ENCODE measurements at places on chromosomes 11 and 22.
A peak's percentile ranks its signal among the peaks of the same experiment; 100 is the strongest.

- no peak for DNase-seq
These were observed 74.1 kb downstream of the PARVB start for GRCh38 chr22:44098021-44098739.

DNA sequence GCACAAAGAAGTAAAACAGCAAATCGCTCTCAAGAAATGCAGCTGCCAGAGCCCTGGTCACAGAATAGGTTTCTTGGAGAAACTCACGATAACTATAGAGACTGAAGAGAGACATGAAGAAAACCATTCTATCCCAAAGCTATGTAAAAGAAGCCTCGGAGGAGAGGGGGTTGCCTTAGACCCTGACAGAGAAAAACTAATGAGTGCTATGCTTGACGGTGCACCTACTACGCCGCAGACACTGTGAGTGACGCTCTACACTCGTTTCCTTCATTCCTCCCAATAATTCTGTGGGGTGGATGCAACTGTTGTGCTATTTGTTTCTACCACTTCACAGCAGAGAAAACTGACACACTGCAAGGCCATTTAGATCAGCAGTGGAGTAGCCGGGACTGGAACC lies 121.8 kb downstream of the ETS1 start:
- no peak for DNase-seq

DNA sequence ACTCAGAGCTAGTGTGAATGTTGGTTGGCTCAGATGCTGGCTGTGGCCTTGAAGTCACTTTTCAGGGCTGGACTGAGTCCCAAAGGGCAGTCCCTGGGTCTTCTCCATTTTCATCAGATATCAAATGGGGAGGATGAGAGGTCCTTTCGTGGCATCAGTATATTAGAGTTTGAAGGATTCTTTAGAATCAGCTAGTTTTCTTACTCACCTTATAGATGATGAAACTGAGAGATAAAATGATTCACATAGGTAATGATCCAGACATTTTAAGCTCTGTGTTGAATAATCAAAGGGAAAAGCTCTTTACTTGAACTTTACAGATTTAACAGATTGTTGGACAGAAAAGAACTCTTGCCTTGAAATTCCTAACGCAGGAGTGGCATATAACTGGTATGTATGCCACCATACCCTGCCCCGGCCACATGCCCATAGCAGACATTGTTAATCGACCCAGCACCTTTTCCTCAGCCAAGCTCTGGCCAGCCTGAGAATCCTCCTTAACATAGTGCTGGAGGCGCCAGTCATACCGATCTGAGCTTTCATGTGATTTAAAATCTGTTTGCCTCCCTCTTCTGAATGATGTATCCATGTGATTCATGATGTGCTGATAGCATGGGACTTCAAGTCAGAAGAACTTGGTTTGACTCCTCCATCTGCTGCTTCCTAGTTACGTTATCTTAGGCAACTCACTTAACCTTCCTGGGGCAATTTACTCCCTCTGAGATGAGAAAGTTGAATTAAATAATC lies 60.0 kb downstream of the BARX2 start:
- DNase-seq, result no peak

- no peak for DNase-seq
These were observed 5.9 kb downstream of the SPI1 start for GRCh38 chr11:47372422-47372821.

GRCh38 chr11:18501629-18502028 lies 25.1 kb downstream of the TSG101 start:
- DNase-seq, result no peak

DNA sequence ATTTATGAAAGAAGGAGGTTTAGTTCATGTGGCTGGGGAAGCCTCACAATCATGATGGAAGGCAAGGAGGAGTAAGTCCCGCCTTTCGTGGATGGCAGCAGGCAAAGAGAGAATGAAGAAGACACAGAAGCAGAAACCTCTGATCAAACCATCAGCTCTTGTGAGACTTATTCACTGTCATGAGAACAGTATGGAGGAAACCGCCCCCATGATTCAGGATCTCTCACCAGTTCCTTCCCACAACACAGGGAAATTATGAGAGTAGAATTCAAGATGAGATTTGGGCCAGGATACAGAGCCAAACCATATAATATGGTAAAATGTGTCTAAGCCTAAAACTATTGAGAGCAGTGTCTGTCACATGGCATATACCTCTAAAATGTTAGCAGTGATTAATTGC lies 503.8 kb upstream of the CCDC179 start:
- DNase-seq, result no peak

- no peak for DNase-seq
These were observed 5.0 kb upstream of the OR52H1 start for GRCh38 chr11:5553343-5553742.

- DNase-seq, result no peak
These were observed 148.6 kb downstream of the IGLL1 start for GRCh38 chr22:23431337-23432072.

DNA sequence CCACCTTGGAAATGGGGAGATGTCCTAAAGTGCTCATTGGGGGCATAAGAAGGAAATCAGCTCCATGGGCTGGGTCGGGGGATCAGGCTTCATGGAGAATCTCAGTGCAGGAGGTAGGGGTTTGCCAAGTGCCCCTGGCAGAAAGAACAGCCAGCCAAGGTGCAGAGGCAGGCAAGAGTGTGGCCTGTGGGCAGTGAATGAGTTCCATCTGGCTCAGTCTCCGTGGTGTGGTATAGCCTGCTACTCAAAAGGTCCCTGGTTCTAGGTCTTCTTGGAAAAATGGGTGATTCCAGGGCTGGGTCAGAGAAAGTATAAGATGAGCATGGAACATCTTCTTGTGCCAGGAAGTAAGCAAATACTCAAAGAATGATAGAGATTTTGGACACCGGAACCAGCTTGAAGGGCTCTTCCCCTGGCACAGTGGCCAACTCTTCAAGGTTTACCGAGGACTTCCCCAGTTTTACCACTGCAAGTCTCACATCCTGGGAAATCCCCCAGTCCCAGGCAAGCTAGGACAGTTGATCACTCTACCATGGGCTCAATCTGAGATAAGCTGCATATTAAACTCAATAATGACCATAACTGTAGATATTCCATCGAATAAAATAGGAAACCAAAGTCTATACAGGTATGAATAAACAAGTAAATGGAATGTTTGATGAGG lies 10.6 kb upstream of the ARAP1 start:
- no peak for DNase-seq

DNA sequence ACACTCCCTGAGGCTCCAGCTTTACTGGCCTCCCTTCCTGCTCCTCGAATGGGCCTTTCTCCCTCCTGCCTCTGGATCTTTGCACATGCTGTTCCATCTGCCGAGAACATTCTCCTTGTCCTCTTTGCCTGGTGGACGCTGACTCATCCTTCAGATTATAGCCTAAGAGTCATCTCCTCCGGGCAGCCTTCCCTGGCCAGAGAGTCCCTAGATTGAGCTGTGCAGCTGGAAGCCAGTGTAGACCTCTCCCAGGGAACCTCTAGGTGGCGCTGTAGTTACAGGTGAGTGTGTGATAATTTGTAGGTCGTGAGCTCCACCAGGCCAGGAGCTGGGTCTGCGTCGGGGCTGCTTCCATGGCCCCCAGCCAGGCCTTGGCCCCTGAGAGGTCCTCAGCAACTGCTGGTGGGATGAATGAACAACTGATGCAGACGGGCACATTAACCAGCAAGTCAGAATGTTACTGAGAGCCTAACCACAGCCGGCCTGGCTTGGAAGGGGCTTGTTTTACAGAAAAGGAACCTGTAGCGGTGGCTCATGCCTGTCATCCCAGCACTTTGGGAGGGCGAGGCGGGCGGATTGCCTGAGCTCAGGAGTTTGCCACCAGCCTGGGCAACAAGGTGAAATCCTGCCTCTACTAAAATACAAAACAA lies 8.7 kb downstream of the PNPLA5 start:
- DNase-seq, result no peak

DNA sequence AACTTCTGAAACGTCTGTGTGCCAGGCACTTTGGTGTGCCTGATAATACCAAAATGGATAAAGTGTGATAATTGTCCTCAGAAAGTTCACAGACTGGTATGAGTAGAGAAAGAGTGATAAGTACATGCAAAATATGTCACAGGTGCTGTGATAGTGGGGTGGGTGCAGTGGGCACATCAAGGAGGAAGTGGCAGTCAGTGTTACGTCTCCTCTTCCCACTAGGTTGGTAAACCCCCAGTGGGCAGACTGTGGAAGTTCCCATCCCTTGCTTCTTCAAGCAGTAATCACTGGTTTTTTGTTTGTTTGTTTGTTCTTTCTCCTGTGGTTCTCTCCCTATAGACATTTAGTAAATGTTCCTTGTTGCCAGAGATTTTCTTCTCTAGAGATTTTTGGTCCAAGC lies 5.4 kb downstream of the RNF121 start:
- no peak for DNase-seq

- no peak for DNase-seq
These were observed 43.3 kb upstream of the PARVG start for GRCh38 chr22:44137415-44137814.

DNA sequence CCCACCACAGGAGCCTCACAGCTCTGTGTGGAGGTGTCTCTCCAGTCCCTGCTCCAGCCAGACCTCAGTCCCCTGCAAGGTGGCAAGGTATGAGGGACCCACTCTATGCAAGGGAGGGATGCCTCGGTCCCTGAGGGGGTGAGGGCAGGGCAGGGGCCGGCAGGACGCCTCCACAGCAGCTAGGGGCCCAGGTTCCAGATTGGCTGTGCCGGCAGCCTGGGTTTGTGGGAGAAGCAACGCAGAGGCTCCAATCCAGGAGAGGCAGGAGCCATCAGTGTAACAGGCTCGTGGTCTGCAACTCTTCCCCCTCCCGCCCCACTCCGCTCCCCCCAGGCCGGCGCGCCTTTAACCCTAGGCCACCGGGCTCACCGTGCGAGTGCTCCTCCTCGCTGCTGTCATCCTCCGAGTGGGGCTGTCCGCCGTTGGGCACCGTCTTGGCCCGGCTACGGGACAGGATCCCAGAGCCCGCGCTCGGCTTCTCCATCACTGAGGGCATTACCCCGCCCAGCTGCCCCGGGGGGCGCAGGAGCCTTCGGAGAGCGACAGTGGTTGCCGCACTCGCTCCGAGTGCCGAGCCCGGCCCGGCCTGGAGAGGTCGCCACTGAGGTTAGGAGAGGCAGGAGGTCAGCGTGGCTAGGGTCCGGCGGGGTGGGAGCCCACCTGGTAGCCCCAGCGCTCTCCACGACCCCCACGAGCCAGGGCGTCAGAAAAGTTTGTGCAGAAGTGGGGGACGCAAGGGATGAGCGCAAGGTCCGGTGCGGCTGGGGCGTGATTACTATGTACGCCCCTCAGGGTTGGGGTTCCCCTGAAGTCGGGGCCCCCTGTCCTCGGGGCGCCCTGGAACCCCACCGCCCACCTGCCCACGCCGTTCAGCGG lies 765 bp downstream of the RCOR2 start:
- DNase-seq, result no peak

DNA sequence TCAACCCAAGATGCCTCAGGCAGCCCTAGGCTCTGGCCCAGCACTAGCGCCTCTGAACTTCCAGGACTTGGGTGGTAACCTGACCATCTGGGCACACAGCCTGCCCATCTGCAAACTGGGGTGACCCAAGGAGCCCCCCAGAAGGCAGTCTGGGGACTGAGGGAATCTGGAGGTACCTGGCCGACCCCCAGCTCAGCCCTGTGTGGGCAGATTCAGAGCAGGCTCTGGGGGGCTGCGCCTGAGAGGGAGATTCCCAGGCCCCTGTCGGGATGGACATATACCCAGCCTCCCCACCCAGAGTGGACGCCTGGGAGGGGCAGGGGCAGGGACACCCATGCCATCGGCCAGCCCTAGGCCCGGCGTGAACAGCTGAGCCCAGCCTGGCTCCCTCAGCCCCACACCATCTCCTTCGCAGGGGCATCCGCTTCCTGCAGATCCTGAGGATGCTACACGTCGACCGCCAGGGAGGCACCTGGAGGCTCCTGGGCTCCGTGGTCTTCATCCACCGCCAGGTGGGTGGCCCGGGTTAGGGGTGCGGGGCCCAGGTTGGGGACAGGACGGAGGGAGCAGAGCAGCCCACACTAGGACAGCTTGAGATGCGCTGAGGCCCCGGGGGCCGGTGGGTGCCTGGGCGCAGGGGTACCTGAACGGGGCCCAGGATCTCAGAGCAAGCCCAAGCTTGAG lies 126.9 kb downstream of the KCNQ1 start:
- no peak for DNase-seq

- peak; percentile 94 for DNase-seq
These were observed at the start of gene DGCR6L for GRCh38 chr22:20319745-20320658. Gene DGCR6L (minus strand): TSS chr22:20320060. CDS start chr22:20319988, 72 bp downstream.

DNA sequence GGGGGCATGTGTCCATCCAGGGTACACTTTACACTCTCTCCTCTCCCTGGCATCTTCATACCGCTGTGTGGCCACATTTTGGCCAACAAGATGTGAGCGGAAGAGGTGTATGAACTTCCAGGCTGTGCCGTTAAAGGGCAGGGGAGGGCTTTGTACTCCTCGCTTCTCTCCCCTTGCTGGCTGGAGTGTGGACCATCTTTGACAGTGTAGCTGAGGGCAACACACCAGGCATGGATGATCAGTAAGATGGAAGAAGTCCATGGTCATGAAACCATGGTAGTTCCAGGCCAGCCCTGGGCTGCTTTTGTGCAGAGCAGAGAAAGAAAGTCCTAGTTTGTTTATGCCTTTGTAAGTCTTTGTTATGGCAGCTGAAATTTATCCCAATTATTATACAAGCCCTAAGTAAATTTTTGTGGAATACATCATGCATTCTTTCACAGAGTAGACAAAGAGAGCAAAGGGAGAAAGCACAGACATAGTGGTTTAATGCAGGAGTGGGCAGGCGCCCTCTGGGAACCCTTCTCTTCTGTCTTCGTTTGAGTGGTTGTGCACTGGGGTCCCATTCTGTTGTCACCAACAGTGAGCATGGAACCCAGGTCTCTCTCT lies 70.4 kb downstream of the FBXO7 start:
- DNase-seq, result no peak

DNA sequence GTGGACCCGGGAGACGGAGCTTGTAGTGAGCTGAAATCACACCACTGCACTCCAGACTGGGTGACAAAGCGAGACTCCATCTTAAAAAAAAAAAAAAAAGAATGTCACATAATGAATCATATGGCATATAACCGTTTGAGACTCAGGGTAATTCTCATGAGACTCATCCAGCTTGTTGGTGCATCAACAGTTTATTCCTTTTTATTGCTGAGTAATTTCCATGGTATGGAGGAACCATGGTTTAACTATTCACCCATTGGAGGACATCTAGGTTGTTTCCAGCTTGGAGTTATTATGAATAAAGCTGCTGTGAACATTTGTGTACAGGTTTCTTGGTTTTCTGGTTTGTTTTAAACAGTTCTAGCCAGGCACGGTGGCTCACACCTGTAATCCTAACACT lies 25.3 kb downstream of the PPARA start:
- no peak for DNase-seq

All from coronary artery (tissue), 2 donors.